Bronchial smooth muscle cell (primary cell): ENCODE measurements at places on chromosomes 16 and 17. TPM values are rescaled to one million over a fixed set of nuclear protein-coding genes. Genes with fewer than 3 reads are reported as not detected.

HCRT gene
- total RNA-seq = not detected in 2 replicates

FOXL1 gene
- total RNA-seq = 5.2 and 7.2 TPM in 2 replicates

PRSS53 gene
- 1.4 TPM in 2 replicates for total RNA-seq

CD300LG gene
- not detected in 2 replicates for total RNA-seq

OR2C1 gene
- 0.16 and 0.43 TPM in 2 replicates for total RNA-seq

PPL gene
- 33.4 and 46.3 TPM in 2 replicates for total RNA-seq

ATP2A3 gene
- total RNA-seq = 3.8 and 5.9 TPM in 2 replicates

SPN gene
- total RNA-seq = under 0.01 TPM in 1 of 2 replicates, not detected in the other

CRISPLD2 gene
- 2.7 and 3.1 TPM in 2 replicates for total RNA-seq

TP53TG3C gene
- not detected in 2 replicates for total RNA-seq

SNX20 gene
- total RNA-seq = not detected in 2 replicates

P2RX5 gene
- 0.43 and 1.1 TPM in 2 replicates for total RNA-seq

LGALS9B gene
- not detected in 2 replicates for total RNA-seq

ZMYND15 gene
- total RNA-seq = 0.09 TPM in 1 of 2 replicates, not detected in the other

CCL14 gene
- total RNA-seq = not detected in 2 replicates

FMNL1 gene
- total RNA-seq = 9.9 and 14.5 TPM in 2 replicates

CPHXL2 gene
- total RNA-seq = not detected in 2 replicates

CDH5 gene
- total RNA-seq = under 0.01 and 0.09 TPM in 2 replicates

COTL1 gene
- total RNA-seq = 40.1 and 83.4 TPM in 2 replicates

PABPN1L gene
- not detected in 2 replicates for total RNA-seq

TBC1D28 gene
- total RNA-seq = not detected in 2 replicates

KRT14 gene
- total RNA-seq = 0.16 and 1.0 TPM in 2 replicates

CTRB1 gene
- total RNA-seq = not detected in 2 replicates

CLEC18B gene
- 0.47 and 0.52 TPM in 2 replicates for total RNA-seq

MPG gene
- 125 and 225 TPM in 2 replicates for total RNA-seq

SLC13A2 gene
- total RNA-seq = not detected in 2 replicates

C16orf96 gene
- under 0.01 TPM in 2 replicates for total RNA-seq

DPEP3 gene
- total RNA-seq = not detected in 2 replicates

PRKCB gene
- not detected in 2 replicates for total RNA-seq

ABCA10 gene
- total RNA-seq = 5.2 and 5.6 TPM in 2 replicates

LHX1 gene
- not detected in 2 replicates for total RNA-seq

MT4 gene
- not detected in 2 replicates for total RNA-seq

C17orf67 gene
- 0.32 and 0.60 TPM in 2 replicates for total RNA-seq

RNF135 gene
- 7.0 and 8.5 TPM in 2 replicates for total RNA-seq

C17orf107 gene
- total RNA-seq = 3.2 and 3.5 TPM in 2 replicates

ABCC6 gene
- 2.1 and 3.8 TPM in 2 replicates for total RNA-seq

ABAT gene
- total RNA-seq = 2.6 and 2.7 TPM in 2 replicates

RAP1GAP2 gene
- total RNA-seq = under 0.01 and 3.5 TPM in 2 replicates

C17orf113 gene
- 0.32 and 0.34 TPM in 2 replicates for total RNA-seq

CA7 gene
- not detected in 2 replicates for total RNA-seq

TEKT5 gene
- 0.34 TPM in 1 of 2 replicates, not detected in the other for total RNA-seq

UTS2R gene
- not detected in 2 replicates for total RNA-seq

LDAF1 gene
- 51.5 and 70.2 TPM in 2 replicates for total RNA-seq

CFAP119 gene
- total RNA-seq = 0.69 and 1.6 TPM in 2 replicates

SMPD3 gene
- total RNA-seq = under 0.01 and 0.09 TPM in 2 replicates

EME1 gene
- 0.52 and 0.79 TPM in 2 replicates for total RNA-seq

ASGR2 gene
- not detected in 2 replicates for total RNA-seq

UBB gene
- total RNA-seq = 3,737 and 5,507 TPM in 2 replicates

QRICH2 gene
- total RNA-seq = 3.0 and 5.5 TPM in 2 replicates

CETP gene
- total RNA-seq = not detected in 2 replicates

POLR2C gene
- 88.1 and 103 TPM in 2 replicates for total RNA-seq

KRTAP9-4 gene
- not detected in 2 replicates for total RNA-seq

KRTAP4-4 gene
- not detected in 2 replicates for total RNA-seq

RPTOR gene
- total RNA-seq = 15.0 and 24.6 TPM in 2 replicates
